ENCODE measurements at places on chromosomes 4 and X.

DNA sequence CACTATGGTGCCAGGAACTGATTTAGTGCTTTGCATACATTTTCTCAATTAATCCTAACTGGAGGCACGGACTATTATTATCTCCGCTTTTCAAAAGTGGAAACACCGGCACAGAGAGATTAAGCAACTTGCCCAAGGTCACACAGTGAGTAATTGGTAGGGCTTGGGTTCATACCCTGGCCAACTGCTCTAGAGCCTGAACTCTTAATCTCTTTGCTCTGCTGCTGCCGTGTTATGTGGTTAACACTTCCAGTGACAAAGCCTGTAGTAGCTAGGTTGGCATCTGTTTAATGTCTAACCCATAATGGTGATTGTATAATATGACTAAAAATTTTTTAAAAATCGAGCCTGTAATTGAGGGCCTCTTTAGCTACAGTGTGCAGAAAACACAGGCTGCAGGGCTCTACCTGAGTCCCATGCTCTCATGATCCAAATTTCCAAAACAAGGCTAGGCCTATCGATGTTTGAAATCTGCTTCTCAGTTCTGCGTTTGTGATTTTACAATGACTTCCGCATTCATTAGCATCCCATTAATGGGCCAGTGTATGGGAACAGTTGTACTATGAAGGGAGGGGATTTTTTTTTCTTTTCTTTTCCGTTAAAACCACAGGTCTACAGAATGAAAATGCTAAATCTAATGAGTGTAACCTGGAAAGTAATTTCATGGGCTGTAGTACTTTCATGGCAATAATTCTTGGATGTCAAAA, 219.3 kb upstream of the JADE1 start:
- no peak for DNase-seq

DNA sequence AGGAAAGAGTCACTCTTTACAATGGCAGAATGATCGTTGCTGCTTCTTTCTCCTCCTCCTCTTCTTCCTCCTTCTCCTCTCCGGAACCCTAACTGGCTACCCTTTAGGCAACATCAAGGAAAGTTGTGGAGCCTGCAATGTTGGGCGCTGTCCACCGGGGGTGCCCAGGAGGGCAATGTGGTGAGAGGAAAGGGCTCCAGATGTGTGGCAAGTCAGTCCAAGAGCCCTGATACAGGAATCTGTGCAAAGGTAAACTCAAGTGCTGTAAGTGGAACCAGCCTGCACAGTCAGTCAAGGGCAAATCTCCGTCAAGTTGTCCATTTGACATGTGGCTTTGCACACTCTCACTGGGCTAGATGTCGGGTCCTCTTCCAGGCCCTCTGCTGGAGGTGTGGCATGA, 2.8 kb downstream of the RTL5 start:
- DNase-seq: no peak

GRCh38 chrX:103845165-103845653, 13.2 kb upstream of the RAB9B start:
- DNase-seq: peak; percentile 10

- no peak for DNase-seq
Observed at GRCh38 chrX:112819008-112819640, 21.5 kb downstream of the AMOT start.
